Activated effector memory CD4-positive, alpha-beta T cell treated with anti-CD3 and anti-CD28 coated beads, Interleukin-2, amount 50 U/mL, for 16 hours (primary cell): ENCODE measurements at places on chromosomes 16 and 17.

DNA sequence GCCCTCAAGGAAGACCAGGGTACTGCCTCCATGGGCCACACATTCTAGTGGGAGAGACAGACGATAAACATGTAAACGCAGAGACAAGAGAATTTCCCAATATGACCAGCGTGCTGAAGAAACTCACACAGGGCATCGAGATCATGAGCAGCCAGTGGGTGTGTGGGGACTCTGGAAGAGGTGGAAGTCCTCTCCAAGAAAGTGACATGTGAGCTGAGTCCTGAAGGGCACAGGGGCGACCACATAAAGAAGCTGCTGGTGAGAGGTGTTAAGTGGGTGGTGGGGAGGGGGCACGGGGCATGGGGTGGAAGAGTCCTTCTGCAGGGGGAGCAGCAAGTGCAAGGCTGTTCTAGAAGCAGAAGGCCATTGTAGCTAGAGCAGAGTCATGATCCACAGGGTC is 21.0 kb upstream of the RAP1GAP2 start:
- DNase-seq: no peak

GRCh38 chr16:83233153-83233552 is 574.6 kb upstream of the HSBP1 start:
- DNase-seq: no peak

DNA sequence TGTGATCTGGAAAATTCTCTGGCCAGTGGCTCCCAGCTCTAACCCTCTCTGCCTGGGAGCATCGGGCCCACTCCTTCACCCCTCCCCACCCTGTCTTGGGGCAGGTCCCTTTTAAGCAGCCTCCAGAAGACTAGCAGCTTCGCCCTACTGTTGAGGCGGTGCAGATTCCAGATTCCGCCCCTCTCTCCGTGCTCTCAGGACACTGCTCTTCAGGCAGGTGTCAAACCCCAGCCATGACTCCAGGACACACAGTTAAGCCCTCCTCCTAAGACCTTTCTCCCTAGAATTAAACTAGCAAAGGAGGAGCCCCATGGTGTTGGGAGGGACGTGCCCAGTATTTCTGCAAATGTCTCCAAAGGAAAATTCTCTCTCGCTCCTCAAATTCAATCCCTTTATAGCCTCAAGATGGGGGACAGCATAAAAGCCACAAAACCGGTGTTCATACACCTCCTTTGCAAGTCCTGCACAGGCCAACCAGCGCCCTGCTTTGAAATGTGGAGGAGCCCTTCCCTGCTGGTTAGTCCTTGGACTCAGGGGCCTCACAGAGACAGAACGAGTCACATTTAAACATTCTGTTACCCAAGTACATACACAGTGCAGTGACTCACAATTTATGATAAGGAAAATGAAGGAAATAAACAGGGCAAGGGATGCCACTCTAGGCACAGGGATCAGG is 7.2 kb downstream of the LPO start:
- DNase-seq: no peak

- no peak for DNase-seq
These were observed 8.2 kb upstream of the BRD7 start for GRCh38 chr16:50377001-50377400.
